ENCODE measurements at places on chromosomes 16 and 17.

- no peak for DNase-seq
Observed at GRCh38 chr17:17091856-17092756, 49.8 kb downstream of the MPRIP start.

DNA sequence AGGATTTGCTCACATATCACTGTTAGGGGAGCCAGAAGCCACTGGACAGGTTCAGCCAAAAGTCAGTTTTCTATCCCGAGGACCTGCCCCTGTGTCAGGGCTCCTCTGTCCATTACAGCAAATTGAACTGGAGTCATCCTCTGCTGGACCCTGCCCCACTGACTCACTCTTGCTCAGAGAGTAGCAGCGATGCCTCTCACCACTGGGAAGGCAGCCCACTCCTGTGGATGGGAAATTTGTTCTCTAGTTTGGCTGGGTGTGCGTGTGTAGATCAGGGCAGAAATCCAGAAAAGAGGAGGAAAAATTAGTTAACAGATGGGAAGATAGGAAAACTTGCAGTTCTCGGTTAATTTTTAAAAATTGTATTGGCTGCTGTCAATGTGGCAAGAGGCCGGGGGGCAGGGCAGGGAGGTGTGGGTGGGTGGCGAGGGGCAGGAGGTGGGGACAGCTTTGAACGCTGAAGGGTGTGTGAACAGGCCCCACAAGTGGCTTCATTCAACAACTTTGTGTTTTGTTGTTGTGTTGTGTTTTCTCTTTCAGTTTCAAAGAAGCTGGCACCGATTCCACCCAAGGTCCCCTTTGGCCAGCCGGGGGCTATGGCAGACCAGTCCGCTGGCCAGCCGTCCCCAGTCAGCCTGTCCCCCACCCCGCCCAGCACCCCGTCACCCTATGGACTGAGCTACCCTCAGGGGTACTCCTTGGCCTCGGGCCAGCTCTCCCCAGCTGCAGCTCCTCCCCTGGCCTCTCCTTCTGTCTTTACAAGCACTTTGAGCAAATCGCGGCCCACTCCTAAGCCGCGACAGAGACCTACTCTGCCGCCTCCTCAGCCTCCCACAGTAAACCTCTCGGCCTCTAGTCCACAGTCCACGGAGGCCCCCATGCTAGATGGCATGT lies 33.6 kb downstream of the ELAC2 start:
- DNase-seq = no peak

- no peak for DNase-seq
Observed at GRCh38 chr16:47924950-47925349, 230.8 kb downstream of the ABCC12 start.

DNA sequence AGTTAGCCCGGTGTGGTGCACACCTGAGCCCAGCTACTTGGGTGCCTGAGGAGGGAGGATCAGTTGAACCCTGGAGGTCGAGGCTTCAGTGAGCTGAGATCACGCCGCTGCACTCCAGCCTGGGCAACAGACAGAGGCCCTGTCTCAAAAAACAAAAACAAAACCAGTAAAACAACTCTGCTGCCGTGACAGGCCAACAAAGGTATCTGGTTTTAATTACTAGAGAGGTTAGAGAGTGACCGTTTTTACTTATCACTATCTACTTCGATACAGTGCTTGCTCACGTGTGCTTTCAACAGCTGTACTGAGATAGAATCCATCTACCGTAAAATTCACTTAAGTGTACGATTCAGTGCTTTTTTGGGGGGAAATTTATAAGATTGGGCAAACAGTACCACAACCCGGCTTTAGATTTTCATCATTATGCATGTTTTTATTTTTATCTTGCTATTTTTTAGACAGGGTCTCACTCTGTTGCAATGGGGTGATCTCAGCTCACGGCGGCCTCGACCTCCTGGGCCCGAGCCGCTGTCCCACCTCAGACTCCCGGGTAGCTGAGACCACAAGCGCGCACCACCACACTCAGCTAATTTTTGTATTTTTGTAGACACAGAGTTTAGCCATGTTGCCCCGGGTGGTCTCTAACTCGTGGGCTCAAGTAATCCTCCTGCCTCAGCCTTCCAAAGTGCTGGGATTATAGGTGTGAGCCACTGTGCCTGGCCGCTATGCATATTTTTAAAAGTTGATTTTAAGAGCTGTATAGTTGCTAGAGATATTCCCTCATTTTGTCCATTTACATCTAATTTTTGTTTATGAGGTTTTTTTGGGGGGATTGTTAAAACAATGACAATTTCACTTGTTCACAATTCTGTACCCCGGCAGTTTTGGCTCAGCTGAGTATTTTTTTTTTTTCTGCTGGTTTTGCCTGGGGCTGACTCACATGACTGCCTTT lies 30.9 kb downstream of the SERPINF1 start:
- DNase-seq = no peak

DNA sequence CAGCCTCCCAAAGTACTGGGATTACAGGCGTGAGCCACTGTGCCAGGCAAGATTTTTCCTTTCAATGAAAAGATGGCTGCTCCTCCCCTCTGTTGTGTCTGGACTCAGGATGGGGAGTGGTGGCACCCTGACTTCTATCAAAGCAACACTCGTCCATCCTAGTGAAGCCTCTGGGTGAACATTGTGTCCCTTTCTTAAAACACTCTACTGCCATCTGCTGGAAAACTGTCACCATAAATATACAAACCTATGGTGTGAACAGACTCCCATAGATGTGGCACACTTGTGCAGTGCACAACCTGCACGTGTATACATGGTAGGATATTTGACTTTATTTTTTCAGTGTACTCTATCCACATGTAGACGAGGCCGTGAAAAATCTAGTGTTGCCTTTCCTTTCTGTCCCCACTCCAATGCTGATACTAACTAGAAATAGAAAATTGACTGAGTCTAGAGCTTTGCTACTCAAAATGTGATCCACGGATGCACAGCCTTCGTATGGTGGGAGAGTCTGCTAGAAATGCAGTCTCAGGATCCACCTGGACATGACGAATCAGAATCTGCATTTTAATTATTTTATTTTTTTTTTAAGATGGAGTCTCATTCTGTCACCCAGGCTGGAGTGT lies 55.9 kb upstream of the PLCG2 start:
- no peak for DNase-seq

DNA sequence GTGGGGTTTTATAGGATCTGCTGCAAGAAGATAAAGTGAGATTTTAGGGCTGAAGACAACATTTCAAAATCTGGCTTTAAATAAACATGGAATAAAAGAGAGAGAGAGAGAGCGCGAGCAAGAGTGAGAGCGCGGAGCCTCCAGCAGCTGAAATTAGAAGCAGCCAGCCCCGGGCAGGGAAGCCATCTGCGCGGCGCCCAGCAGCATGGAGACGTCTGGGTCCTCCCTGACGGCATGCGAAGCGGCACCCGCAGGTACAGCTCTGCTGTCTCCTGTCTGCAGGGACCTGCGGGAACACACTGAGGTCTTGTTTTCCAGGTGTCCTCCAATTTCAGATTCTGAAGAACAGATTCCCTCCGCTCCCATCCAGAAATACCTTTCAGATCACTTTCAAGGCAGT lies 7.9 kb upstream of the BAIAP2 start:
- DNase-seq = no peak

DNA sequence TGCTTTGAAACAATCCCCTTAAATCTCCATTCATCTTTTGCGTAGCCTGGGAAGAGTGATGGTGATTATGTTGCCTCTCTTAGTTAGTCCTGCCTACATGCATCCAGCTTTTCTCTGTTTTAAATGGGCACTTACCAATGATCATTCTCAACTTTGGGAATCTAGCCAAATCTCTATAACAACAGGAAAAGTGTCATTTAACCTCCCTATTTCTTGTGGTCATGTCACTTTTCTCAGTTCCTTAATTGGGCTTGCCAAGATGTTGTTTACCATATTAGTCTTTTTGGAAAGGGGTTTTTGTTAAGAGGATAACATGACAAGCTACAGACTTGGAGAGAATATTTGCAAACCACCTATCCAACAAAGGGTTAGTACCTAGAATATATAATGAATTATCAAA lies 15.6 kb upstream of the CLEC10A start:
- DNase-seq = no peak

GRCh38 chr16:28917095-28917494 lies 7.9 kb downstream of the RABEP2 start:
- no peak for DNase-seq

GRCh38 chr16:85025781-85026653 lies 1.6 kb upstream of the KIAA0513 start:
- no peak for DNase-seq

DNA sequence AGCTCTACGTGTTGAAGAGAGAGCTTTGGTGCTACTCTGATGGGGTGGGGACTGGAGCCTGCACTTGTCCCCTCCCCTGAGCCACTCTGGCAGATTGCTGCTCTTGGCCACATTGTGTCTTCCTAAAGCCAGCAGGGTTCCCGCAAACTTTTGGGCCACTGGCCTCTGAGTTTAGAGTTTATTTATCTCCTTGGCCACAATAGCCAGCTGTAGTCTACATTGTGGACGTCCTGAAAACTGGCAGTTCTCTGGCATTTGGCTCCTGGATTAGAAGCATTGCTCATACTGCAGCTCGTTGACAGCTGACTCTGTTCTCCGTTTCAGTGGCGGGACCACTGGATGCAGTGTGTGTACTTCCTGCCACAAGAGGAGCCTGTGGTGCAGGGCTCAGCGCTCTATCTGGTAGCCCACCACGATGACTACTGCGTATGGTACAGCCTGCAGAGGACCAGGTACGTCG lies 34.6 kb downstream of the PRMT7 start:
- DNase-seq = no peak

- DNase-seq = no peak
Observed at GRCh38 chr17:40607641-40608040, 40.0 kb downstream of the SMARCE1 start.

DNA sequence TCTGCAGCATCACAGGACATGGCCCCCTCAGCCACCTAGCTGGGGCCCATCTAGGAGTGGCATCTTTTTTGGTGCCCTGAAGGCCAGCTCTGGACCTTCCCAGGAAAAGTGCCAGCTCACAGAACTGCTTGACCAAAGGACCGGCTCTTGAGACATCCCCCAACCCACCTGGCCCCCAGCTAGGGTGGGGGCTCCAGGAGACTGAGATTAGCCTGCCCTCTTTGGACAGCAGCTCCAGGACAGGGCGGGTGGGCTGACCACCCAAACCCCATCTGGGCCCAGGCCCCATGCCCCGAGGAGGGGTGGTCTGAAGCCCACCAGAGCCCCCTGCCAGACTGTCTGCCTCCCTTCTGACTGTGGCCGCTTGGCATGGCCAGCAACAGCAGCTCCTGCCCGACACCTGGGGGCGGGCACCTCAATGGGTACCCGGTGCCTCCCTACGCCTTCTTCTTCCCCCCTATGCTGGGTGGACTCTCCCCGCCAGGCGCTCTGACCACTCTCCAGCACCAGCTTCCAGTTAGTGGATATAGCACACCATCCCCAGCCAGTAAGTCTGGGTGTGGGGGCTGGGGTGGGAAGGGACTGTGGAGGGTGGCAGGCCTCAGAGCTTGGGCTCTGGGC lies 22.0 kb downstream of the RARA start:
- DNase-seq = no peak

GRCh38 chr16:20683812-20684211 lies 13.7 kb downstream of the ACSM1 start:
- no peak for DNase-seq

GRCh38 chr17:82198092-82198491 lies 14.6 kb downstream of the CCDC57 start:
- no peak for DNase-seq

DNA sequence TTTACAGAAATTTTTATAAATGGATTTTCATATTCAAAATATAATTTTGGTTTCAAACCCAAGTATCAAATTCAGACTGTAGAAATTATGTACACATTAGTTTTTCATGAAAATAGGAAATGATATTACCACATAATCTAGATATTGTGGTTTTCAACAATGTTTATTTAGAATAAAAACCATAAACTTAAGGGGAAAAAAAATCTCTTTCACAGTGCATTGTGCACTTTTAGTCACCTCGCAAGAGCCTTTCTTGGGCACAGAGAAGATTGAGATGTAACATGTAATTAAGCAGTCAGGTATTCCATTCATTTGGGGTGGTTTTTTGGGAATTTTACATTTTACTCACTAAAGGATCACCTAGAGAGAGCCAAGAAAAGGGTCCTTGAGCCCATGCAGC lies 104.0 kb downstream of the TANC2 start:
- no peak for DNase-seq

GRCh38 chr17:40313668-40314583 lies 4.9 kb downstream of the RARA start:
- DNase-seq = no peak

DNA sequence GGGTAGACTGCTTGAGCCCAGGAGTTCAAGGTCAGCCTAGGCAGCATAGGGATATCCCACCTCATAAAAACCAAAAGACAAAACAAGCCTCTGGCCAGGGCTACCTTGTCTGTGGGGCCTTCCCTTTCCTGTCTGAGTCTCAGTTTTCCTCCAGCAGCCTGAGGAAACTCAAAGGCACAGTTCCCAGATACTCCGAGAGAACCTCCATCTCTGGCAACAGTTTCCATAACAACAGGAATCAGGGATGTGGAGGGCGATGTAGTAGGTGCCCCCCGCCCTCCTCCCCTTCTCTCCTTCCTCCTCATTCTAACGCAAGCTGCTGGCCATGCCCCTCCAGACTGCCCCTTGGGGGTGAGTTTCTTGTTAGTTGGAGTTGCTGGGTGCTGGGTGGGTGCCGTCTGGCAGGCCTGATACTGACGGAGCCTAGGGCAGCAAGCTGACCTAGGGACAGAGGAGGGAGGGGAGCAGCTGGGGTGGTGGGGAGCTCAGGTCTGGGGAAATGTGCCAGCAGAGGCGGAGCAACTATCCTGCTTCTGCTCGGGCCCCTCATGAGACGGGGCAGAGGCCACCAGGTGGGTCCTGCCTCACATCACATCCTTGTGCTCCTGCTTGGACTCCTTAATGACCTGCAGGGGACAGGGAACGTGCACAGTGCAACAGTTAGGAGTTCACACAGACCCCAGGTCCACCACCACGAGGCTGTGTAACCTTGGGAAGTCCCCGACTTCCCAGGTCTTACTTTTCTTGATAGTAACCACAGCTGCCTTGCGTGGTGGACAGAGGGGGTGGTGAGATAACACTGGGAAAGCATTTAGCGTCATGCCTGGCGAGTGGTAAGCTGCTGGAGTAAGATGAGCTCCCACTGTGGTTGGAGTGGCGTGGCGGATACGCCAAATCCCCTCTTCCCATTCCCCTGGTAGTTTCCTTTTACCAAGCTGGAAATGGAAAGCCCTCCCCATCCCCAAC lies 7.8 kb upstream of the EFTUD2 start:
- no peak for DNase-seq

Measured in activated CD4-positive, alpha-beta T cell treated with anti-CD3 and anti-CD28 coated beads for 24 hours (primary cell).